ENCODE measurements at places on chromosomes 7 and 10.

- DNase-seq: peak; percentile 82
These were observed 21.7 kb upstream of the MALSU1 start for GRCh38 chr7:23277359-23277989.

DNA sequence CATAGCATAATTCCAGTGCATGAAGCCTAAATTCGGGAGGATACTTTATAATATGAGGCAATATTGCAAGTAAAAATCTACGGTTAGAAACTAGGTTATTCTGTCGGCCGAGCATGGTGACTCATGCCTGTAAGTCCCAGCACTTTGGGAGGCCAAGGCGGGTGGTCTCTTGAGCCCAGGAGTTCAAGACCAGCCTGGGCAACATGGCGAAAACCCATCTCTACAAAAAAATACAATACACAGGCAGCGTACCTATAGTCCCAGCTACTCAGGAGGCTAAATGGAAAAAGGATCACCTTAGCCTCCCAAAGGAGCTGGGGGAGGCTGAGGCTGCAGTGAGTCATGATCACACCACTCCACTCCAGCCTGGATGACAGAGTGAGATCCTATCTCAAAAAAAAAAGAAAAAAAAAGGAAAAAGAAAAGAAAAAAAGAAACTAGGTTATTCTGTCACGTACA, 14.2 kb downstream of the SKAP2 start:
- DNase-seq: peak; percentile 7

DNA sequence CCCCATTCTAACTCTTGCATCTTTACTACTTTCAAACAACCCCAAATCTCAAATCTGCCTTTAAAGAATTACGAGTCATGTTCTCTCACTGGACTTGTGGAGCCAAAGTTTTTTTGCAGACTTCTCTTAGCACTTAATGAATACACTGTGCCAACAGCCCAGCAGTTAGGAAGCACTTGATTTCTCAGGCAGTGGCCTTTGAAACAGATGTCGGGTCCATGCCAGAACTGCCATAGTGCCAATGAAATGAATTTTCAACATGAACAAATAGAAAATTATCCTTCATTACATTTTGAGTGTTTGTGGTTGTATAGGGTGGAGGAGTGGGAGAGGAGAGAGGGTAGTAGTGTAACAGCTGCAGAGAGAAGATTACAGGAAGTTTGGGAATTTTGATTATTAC, 5.9 kb downstream of the BORCS7 start:
- DNase-seq: no peak

- no peak for DNase-seq
These were observed 78.2 kb upstream of the NPS start for GRCh38 chr10:127470911-127471310.

DNA sequence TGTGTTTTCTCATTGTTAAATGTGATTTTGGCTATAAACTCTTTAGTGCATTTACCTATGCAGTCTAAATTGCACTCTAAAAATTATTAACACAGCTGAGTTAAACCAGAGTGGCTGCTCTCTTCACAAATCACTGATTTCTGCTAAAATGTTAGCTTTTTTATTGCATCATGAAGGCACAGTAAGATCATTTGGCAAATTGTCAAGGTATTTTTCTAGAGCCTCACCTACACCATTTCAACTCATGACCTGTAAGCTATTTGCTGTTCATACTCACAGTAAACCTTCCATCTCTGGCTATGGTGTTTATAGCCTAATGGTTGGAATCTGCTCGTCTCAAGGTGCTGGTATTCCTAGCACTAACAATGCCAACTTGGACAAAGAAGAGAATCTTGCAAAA, 25.7 kb downstream of the NDUFB2 start:
- DNase-seq: no peak

- DNase-seq: peak; percentile 1
These were observed 192.7 kb downstream of the PTPRN2 start for GRCh38 chr7:158394936-158395335.

DNA sequence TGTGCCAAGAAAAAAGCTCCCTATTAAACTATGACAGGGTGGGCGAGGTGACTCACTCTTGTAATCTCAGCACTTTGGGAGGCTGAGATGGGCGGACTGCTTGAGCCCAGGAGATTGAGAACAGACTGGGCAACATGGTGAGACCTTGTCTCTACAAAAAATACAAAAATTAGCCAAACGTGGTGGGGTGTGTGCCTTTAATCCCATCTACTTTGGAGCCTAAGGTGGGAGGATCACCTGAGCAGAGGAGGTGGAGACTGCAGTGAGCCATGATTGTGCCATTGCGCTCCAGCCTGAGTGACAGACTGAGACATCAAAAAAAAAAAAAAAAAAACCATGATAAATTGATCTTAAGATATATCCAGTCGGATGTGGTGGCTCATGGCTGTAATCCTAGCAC, 11.5 kb downstream of the POLR3A start:
- DNase-seq: no peak

- DNase-seq: no peak
These were observed 130.8 kb downstream of the CUL2 start for GRCh38 chr10:34959321-34959720.

DNA sequence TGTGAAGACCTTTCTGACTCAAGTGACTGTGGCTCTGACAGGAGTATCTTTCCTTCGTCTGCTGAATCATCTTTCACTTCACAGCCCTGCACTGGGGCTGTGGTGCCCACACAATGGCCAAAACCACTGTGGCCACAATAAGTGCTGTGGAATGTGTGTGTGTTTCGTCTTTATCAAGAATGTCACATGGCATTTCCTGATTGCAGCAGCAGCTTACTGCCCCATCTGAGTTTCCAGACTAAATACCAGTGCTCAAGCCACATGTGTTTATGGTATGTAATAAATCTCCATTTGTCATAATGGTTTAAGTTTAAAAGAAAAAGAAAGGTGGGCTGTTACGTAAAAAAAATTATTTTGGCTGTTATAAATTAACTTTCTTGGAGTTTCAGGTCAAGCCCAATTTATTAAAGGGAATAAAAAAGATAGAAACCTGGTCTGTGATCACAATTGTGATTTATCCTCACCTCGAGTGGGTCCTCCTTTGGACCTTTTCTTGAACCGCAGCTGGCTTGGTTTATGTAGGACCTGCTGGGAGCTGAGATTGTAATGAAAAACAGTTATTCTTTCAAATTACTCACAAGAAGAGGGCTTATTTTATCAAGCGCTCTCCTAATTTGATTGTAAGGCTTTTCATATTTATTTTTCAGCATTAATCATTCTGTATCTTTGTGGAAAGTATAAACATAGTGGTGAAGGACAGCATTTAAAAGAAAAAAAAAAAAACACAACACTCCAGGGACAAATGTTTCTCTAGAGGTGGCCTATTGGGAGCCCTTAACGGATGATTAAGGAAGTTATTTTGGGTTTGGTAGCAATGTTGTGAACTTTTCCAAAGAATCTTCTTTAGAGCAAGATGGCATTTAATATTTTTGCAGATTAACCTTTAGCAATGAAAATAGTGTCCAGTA, 116.2 kb downstream of the LRMDA start:
- DNase-seq: peak; percentile 77

GRCh38 chr7:34652809-34653208, 5.2 kb upstream of the NPSR1 start:
- no peak for DNase-seq

GRCh38 chr10:43822631-43823580, 174.2 kb upstream of the ZNF32 start:
- DNase-seq: peak; percentile 54

- DNase-seq: no peak
These were observed 51.1 kb downstream of the GNA12 start for GRCh38 chr7:2792856-2793487.

DNA sequence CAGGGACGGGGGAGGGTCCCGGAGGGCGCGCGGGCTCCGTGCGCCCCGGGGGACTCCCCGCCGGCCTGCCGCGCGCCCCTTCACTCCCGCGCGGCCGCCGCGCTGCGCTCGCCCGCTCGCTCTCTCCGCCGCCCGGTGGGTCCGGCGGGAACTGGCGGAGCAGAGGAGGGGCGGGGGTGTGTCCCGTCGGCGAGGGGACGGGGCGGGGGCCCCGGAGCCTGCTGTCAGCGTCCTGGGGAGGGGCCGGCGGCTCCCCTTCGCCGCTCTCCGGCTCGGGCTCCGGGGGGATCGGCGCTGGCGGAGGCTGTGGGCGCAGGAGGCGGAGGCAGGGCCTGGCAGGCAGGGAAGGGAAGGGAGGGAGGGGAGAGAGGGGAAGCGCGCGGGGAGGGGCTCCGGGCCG, at the start of gene SH3PXD2A:
TSS of gene SH3PXD2A (minus strand) at position 153 of the 400 bp plus-strand sequence. CDS start 310 bp downstream, outside the sequence.
- DNase-seq: no peak

DNA sequence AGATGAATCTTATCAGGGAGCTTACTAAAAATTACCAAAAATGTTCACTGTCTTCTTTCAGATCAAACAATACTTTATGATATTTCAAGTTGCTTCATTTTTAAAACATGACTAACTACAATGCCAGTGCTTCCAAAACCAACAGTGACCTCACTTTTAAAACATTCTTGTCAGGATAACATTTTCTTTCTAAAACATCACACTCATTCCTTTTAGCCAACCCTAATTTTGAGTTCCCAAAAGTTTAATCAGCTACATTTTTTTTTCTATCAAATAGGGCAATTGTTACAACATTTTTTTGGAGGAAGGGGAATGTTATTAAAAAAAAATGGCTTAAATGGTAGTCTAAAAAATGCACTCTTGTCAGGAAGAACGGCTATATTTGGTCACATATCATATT, 37.3 kb downstream of the RTKN2 start:
- no peak for DNase-seq

DNA sequence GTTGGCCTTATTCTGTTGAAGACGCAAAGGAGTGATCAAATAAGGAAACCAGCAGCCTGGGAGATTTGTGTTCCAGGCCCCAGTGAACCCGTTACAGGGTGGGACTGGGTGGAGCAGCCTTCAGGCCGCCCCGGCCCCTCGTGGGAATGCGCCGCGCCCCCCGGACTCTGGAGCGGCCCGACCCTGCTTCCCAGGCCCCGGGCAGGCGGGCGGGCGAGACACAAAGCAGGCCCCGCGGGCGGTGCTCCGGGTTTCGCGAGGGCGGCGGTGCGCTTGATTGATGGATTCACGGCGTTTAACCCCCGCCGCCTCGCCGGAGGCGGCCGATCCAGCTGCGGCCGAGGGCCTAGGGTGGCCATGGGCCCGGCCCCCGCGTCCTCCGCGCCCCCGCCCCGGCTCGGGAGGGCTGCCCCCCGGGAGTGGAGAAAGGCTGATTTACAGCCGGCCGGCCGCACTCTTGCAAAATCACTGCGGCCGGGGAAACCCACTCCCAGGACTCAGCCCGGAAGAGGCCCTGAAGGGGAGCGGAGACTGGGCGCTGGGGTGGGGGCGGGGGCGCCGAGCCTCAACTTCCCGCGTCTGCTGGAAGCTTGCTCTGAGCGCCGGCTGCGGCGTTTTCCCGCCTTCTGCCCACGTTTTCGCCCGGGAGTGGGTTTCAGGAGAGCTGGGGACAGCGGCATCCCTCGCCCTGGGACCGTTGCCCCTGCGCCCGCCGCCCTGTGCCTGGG, 299.6 kb upstream of the NFE2L3 start:
- no peak for DNase-seq

- no peak for DNase-seq
These were observed 675.4 kb upstream of the FOXK1 start for GRCh38 chr7:4006687-4007086.

DNA sequence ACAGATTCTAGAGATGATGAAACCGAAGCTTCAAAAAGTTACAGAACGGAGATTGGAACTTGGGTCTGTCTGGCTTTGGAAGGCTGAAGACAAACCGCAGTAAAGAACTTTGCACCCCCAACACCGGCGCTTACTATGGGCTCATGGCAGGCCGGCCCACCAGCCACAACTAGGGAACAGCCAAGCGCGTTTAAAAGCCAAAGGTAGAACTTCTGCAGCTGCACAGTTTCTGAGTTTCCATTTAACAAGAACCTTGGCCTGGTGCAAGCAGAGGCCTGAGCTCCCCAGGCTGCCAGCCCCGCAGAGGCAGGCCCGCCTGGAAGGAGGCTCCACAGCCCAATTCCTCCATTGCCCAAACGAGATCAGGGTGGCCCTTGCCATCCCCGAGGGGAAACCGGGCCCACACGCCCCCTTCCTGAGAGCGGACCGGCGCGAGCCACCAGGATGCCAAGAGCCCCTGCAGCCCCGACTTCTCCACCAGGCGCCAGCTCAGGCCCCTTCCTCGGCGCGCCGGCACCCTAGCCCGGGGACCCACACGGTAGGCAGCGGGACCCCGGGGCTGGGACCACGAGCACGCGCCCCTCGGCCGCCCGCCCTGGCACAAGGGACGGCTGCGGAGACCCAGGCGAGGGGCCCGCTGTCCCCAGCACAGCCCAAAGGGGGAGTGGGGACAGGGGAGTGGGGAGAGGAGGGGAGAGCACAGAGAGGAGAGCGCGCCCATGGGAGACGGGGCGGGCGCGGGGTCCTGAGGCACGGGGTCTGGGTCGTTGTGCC, 566 bp downstream of the MAD1L1 start:
- peak; percentile 35 for DNase-seq

- peak; percentile 74 for DNase-seq
These were observed at the start of gene FOXK1 for GRCh38 chr7:4681886-4682620. TSS of gene FOXK1 (plus strand) at chr7:4682295. CDS start at chr7:4682309, 14 bp downstream.

DNA sequence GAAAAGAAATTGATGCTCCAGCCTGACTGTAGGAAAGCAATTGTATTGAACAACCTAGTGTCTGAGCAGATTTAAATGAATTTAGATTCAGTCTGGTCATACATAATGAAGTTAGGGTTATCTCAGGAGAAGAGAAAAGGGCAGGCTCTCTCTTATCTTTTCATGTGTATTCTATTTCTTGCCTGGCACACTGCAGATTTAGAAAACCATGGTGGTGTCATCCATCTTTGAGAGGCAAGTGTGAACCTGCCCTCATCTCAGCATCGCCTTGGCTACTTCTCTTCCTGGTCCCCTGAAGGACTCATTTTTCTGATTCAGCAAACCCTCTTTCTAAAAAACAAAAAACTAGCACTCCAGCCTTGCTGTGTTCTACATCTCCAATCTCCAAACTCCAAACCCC, 137.7 kb downstream of the LRRC4 start:
- no peak for DNase-seq

DNA sequence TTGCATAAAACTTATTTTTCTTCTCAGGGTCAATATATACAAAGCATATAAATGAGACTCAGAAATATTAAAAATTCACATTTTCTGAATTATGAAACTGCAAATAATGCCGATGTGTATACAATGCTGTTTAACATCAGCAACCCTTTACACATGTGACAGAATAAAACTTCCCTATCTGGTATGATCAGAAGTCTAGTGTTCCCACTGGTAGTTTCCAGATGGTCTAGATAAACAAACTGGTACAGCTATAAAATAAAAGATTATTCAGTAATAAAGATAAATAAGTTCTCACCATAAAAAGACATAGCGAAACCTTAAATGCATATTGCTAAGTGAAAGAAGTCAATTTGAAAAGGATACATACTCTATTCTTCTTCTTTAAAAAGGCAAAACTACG, 7.9 kb downstream of the POLR1F start:
- DNase-seq: no peak

- no peak for DNase-seq
These were observed 275.9 kb downstream of the SKAP2 start for GRCh38 chr7:26588511-26588910.

GRCh38 chr7:95788884-95789283, 16.5 kb downstream of the DYNC1I1 start:
- no peak for DNase-seq
